ENCODE measurements at places on chromosomes 6 and 20. TPM values are rescaled to one million over a fixed set of nuclear protein-coding genes. Genes with fewer than 3 reads are reported as not detected.
A peak's percentile ranks its signal among the peaks of the same experiment; 100 is the strongest.

COL19A1 gene
- 1.9 TPM for total RNA-seq

GRCh38 chr6:169825558-169826225 lies 74.3 kb downstream of the ERMARD start:
- H3K4me3 ChIP-seq = no peak overlapping the region
- H3K27ac ChIP-seq = no peak overlapping the region
- H3K36me3 ChIP-seq = no peaks in the 10 kb centered on the region
- H3K4me1 ChIP-seq = no peaks in the 10 kb centered on the region

DNA sequence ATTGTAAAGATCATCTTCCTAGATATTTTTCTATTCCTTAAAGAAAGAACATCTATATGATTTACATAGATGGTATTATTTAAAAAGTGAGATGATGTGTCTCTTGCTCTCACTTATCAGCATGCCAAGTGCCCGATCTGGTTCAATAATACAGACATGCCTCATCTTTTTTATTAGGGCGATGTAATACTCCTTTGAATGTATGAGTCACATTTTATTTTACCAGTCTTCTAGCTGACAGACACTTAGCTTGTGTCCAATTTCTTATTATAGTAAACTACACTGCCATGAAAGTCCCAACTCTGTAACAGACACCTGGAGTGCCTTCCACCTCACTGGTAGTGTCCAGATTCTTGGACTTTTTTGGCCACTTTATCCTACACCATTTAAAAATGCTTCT lies 586.6 kb upstream of the BTBD3 start:
- H3K36me3 ChIP-seq = no peaks in the 10 kb centered on the region
- no peak overlapping the region for H3K27ac ChIP-seq
- no peaks in the 10 kb centered on the region for H3K4me1 ChIP-seq
- H3K4me3 ChIP-seq = no peak overlapping the region
- DNase-seq = no peak

DNA sequence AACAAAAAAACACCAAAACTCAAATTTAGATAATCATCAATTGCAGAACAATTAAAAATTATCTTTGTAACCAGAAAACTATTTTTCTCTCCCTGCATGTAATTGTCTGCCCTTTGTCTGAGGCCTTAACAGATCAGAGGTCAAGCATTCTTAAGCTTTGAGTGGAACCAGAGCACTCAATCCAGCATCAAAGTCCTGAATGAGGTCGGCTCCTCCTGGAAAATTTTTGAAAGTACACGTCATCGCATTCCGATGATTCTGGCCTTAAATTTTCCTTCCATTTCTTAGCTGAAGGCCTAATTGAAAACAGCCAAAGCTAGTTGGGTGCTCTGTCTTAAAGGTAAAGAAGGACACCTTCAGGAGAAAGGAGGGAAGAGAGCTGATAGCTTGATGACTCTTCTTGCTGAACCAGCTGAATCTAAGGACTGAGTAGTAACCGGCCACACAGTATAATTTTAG lies 510.2 kb upstream of the SULF2 start:
- peaks cover 29% of the 10 kb centered on the region for H3K4me1 ChIP-seq
- no peak overlapping the region for H3K4me3 ChIP-seq
- H3K27ac ChIP-seq = peak overlapping the region; percentile 62

MSH5 gene
- total RNA-seq = 1.3 TPM

DNA sequence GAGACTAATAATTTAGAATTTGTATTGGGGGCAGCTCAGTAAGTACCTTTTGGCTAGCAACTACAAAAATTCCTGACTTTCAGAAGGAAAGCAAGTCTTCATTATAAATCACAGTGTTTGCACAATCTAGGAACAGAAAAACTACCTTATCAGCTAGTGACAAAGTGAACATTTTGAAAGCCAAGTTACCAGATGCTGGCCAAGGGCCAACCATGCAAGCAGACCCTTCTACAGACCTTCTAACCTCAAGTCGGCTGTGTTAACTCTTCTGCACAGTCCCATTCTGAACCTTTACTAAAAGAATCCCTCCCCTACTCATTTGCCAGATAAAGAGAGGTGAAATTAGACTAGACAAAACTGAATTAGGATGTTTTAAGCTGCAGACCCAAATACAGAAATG lies 341.9 kb downstream of the COL12A1 start:
- H3K4me1 ChIP-seq = no peaks in the 10 kb centered on the region
- no peak for DNase-seq
- H3K27ac ChIP-seq = no peak overlapping the region
- H3K4me3 ChIP-seq = no peak overlapping the region

DNA sequence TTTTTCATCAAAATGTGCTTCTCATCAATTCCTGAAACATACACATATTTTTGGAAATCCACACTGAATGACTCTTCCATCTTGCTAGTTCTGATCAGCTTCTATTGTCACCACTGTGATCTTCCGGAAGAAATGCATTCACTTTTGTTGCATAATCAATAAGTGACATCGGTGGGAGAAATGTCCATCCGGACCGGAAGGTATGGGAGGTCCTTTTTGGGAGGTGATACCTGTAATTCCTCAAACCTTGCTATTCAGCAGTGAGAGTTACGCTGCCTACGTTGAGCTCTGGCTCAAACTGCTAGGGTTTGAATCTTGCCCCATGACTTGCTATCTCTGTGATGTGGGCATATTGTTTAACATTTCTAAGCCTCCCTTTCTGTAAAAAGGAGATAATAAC lies 16.6 kb upstream of the TFB1M start:
- H3K27ac ChIP-seq = no peak overlapping the region
- H3K36me3 ChIP-seq = no peaks in the 10 kb centered on the region
- no peak for DNase-seq

PRDM1 gene
- total RNA-seq = 0.85 TPM

GRCh38 chr20:20143646-20144045 lies 91.3 kb downstream of the CFAP61 start:
- no peak for DNase-seq
- peaks cover 12% of the 10 kb centered on the region for H3K4me1 ChIP-seq
- no peak overlapping the region for H3K27ac ChIP-seq
- H3K36me3 ChIP-seq = no peaks in the 10 kb centered on the region

GRCh38 chr6:144689503-144690040 lies 404.4 kb downstream of the UTRN start:
- no peak overlapping the region for H3K4me3 ChIP-seq
- DNase-seq = no peak
- no peaks in the 10 kb centered on the region for H3K27me3 ChIP-seq
- H3K36me3 ChIP-seq = peaks cover 15% of the 10 kb centered on the region

- no peak for DNase-seq
- H3K4me3 ChIP-seq = no peak overlapping the region
- no peaks in the 10 kb centered on the region for H3K27me3 ChIP-seq
- H3K4me1 ChIP-seq = peaks cover 24% of the 10 kb centered on the region
- no peaks in the 10 kb centered on the region for H3K36me3 ChIP-seq
- H3K27ac ChIP-seq = no peak overlapping the region
Measured at GRCh38 chr6:111210194-111210728, 123.0 kb downstream of the SLC16A10 start.

GRCh38 chr6:41073968-41074691 lies 1.4 kb downstream of the NFYA start:
- H3K4me3 ChIP-seq = peak overlapping the region; percentile 94
- no peaks in the 10 kb centered on the region for H3K27me3 ChIP-seq
- DNase-seq = no peak
- peaks cover 52% of the 10 kb centered on the region for H3K4me1 ChIP-seq

Data from left ventricle myocardium inferior (tissue), 1 donor.